ENCODE measurements at places on chromosomes 13 and 19.
A peak's percentile ranks its signal among the peaks of the same experiment; 100 is the strongest.

GRCh38 chr13:28324181-28324789, 170.6 kb downstream of the FLT1 start:
- DNase-seq: peak; percentile 59

DNA sequence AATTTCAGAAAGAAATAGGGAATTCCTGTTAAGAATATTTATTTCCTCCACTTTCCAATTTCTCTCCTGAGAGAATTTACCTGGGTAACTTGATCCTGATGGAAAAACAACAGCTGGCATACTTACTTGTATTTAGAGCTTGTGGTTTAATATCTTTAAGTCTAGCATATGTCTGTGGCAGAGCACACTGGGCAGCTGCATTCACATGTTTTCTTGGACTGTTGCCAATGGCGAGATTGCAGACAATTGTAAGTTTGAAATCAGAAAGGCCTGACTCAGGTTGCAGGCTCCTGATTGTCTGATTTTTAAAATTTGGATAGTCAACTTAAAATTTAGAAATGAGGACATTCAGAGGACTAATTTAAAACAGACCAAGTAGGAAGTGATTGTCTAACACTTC, 66.9 kb downstream of the NHLRC3 start:
- no peak for DNase-seq

- DNase-seq: peak; percentile 62
Observed at GRCh38 chr19:55640043-55640576, 692 bp upstream of the ZNF580 start.

DNA sequence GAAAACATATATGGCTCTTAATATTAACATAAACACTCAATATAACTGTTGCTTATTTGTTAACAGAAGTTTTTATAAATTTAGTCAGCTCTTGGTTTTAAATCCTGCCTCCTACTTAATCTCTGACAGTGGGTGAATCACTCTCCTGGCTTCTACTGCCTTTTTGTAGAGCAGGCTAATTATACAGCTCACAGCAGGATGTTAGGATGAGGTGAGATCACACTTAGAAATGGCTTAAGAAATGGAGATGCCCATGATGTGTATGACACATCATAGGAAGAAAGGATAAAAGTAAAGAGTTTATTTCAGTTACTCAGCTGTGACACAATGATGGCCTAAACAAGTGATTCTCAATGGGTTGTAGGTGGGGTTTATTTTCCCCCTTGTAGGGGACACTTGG, 345.6 kb downstream of the SPRY2 start:
- no peak for DNase-seq

- DNase-seq: no peak
Observed at GRCh38 chr19:46118136-46118535, 6.4 kb downstream of the IGFL3 start.

DNA sequence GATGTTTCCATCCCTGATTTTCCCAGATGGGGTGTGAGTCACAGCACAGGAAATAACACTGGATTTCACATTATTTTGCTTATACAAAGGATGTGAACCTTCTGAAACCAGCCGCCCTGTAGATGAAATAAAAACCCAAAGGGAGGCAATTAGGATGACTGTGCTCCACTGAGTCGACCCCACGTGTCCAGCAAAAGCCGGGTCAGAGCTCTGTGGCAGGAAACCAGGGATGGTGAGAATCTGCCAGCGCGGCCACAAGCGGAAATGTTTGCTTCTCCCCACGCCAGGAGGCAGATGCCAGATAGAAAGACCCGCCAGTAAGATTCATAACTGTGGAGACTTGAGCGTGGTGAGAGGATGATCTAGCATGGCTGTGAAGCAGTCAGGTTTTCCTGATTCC, 764.4 kb downstream of the LIG4 start:
- no peak for DNase-seq

DNA sequence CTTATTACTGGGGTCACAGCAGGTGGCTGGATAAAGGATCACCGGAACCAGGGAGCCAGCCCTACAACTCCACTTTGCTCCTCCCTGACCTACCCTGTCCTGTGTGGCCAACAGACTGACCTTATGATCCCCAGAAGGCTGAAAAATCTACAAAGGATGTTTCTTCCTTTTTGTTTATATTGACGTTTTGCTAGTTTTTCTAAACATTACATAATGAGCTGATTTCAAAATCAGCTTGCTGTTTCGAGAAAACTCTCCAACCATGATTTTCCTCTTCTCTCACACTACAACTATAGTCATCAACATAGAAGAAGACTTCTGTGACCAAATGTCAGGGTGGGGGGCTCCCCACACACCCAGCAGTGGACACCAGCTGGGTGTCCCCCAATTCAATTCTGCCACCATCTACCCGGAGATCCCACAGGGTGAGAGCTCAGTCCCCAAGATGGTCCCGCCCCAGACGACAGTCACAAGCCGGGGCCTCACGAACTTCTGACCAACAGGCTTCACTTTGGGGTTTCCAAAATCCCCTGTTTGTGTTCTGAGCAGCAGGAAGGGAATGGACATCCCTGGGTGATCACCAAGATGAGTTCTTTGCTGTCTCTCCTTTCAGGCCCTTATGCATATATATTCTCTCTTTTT, 35.0 kb downstream of the ZNF536 start:
- no peak for DNase-seq

DNA sequence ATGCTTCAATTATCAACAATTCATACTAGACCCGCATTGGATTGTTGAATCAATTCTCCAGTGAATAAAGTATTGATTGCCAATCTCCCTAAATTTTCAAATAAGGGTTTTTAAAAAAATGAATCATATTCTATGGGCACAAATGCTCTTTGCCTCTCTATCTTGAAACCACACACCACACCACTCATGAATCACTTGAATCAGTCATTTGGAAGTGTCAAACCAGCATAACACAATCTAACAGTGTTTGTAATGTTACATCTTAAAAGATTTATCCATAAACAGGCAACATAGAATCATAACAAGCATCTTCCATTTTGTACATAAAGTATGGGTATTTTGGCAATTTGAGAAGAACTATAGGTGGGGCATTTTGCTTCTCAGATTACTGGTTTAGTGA, 219.5 kb upstream of the MIR17HG start:
- no peak for DNase-seq

DNA sequence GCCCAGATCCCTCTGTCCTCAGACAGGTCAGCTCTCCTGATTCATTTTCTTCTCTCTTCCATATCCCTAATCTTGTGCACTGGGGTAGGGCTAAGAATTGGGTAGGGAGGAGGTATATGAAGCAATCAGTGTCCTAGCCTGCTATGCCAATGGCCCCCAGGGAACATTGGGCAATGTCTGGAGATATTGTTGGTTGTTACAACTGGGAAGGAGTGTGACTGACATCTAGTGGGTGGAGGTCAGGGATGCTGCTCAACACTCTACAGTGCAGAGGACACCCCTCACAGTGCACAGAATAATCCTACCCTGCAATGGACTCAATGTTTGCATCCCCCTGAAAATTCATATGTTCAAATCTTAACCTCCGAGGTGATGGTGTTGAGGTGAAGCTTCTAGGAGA, 57.5 kb downstream of the CPAMD8 start:
- DNase-seq: no peak

DNA sequence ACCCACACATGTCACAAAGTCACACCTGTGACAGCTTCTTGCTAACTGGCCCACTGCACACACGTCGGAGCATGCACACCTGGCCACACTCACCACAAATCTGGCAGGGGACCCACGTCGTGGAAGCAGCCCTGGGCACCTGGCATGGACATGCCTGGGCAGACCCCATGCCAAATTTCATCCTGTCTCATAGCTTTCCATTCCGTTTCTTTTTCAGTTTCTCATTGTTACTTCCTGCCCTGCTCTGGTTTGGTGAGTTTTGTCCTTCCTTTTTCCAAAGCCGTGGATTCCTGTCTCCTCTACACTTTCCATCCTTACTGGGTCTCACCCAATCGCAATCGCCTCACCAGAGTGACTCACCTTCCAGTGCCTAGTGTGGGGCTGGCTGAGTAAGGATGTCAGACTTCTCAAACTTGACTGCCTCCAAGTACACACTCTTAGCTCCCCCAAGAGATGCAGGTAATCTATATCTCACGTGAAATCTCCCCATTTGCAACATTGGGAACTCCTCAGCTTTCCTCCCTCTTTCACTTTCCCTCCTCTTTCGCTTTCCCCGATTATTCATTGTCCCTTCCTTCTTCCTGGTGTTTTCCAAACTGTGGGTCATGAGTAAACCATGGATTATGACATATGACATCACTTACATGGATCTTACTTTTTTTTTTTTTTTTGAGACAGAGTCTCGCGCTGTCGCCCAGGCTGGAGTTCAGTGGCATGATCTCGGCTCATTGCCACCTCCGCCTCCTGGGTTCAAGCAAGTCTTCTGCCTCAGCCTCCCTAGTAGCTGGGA, 1.6 kb upstream of the BBC3 start:
- DNase-seq: peak; percentile 53

GRCh38 chr13:43537124-43537523, 249.6 kb downstream of the ENOX1 start:
- DNase-seq: no peak

DNA sequence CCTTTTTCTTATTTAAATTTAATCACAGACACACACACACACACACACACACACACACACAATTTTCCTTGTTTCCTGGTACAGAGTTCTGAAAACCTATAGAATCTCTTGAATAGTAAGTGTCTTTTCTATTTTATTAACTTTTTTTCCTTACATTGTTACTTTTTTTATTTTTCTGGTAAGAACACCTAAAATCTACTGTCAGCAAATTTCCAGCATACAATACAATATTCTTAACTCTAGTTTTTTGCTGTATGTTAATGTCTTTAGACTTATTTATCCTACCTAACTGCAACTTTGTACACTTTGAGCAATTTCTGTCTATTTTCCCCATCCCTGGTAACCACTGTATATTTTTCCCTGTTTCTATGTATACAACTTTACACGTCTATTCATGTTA, 1179.8 kb downstream of the SLITRK1 start:
- no peak for DNase-seq

- DNase-seq: no peak
Observed at GRCh38 chr13:113029487-113030258, 60.7 kb downstream of the MCF2L start.

- no peak for DNase-seq
Observed at GRCh38 chr13:35672611-35673010, 196.1 kb upstream of the MAB21L1 start.
